ENCODE measurements at places on chromosomes 3 and 15. TPM values are rescaled to one million over a fixed set of nuclear protein-coding genes. Genes with fewer than 3 reads are reported as not detected.

- no peak for DNase-seq
Measured at GRCh38 chr3:13272831-13273603, 147.1 kb downstream of the NUP210 start.

DNA sequence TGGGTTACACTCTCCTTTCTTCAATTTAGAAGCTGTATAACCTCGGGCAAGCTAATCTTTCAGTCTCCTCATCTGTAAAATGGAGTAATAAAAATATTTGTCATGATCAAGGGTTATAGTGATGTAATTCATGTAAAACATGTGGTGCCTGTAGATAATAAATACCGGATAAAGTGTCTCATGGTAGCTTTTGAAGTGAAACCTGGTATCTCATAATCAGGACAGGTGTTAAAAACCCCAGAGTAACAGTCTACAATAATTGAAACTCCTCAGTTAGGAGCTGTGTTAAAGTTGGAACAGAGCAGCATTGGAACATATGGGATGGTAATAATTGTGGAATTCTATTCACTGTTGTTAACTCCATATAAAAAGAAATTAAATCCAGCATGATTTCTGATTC, 884 bp upstream of the KNL1 start:
- DNase-seq, result no peak

DNA sequence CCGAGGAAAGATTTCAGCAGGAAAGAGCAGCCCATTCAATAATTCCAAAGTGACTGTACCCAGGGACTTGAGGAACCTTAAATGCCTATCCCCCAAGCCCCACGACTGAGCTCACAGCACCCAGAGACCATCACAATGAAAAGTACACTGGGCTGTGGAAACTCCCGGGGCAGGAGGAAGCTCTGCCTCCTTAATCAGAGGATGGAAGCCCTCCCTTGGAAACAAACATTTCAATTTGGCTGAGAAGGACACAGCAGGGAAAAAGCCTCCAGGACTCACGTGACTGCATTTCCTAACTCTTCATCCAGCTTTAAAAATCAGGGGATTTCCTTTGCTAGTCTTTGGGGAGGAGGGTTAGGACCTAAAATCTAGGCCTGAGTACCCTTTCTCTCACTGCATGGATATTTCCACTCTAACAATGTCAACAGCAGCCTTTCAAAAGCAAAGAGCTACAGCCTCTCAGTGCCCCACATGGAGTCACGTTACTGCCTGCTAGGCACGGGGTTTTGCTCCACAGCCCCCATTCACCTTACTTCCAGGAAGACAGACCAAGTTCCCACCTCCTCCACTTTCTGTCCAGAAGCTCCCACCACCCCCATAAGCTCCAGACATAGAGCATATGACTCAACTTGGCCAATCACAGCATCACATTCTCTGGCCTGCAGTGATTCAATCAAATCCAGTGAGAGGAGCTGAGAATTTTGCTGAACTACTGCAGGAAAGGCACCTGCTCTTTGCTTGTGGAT, 68.9 kb upstream of the WNT5A start:
- no peak for DNase-seq

- no peak for DNase-seq
Measured at GRCh38 chr3:177753451-177754155, 556.3 kb upstream of the TBL1XR1 start.

GRCh38 chr15:35618260-35619188, 72.6 kb upstream of the DPH6 start:
- DNase-seq, result no peak

DNA sequence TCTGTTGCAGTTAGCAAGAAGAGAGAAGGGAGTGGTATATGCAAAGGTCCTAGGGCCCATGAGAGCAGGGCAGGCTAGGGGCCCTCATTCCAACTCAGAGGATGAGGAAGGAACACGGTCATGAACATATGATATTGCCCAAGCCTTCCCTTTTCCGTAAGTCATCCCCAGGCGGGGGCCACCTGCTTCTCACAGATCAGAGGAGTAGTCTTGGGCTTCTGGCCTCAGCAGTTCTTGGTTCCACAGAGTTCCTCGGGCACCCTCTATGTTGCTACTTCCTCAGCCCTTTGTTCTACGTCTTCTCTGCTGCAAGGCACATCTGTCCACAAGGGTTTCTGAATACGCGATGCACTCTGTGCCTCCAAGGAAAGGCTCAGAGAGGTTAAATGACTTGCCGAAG, 25.3 kb downstream of the EPHB3 start:
- DNase-seq, result no peak

DNA sequence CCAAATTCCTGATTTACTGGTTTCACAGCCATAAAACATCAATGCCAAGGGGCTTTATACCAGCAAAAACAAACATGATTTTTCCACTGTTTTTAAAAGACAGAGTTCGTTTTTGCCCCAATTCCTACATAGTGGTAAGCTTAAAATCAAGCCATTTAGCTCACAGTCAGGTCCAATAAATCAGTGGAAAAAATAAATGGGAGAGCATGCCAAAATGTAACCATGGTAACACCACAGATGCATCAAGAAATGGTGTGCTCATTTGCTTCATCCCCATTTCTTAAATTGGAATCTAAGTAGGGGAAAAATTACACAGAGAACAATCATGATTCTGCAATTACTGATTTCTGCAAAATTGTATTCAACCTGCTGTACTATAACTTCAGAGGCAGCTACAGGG, 418.8 kb downstream of the MAGI1 start:
- no peak for DNase-seq

DNA sequence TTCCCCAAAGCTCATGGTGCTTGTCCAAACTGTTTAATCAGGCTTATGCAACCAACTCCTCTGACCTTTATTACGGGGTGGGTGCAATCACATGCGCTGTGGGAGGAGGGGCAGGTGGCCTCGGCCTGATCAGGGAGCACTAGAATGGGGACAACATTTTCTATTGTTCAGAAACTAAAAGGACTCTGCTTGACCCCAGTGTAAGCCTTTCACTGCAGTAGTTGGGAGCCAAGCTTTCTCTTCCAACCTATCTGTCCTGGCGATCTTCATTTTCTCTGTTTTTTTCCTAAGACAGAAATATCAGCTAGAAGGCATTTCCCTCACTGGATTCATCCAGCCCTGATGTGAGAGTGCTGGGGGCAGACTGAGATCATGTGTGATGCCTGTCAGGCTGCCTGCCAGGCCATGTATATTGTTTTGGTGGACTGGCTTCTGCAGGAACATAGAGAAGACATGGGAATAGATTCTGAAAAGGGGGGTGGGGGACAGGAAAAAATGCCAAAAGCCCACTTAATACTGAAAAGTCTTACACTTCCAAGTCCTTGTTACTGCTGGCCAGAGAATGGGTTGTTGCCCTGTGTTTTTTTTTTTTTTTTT, 627.0 kb upstream of the TBL1XR1 start:
- DNase-seq, result no peak

Gene CLDN1
- total RNA-seq, result 63.1 TPM

Gene TCF12
- total RNA-seq, result 67.8 TPM

Gene HCN4
- total RNA-seq, result 0.06 TPM

Gene CYP1A2
- total RNA-seq, result not detected

Gene UBE3A
- total RNA-seq, result 42.6 TPM
